ENCODE measurements at places on chromosomes 7 and 10. TPM values are rescaled to one million over a fixed set of nuclear protein-coding genes. Genes with fewer than 3 reads are reported as not detected.
A peak's percentile ranks its signal among the peaks of the same experiment; 100 is the strongest.

The NSMCE4A gene
- polyA plus RNA-seq = 14.9 TPM

The GPR158 gene
- 2.5 TPM for polyA plus RNA-seq

The COL1A2 gene
- 36.7 TPM for polyA plus RNA-seq

The PARD3 gene
- polyA plus RNA-seq = 33.7 TPM

The CTNNA3 gene
- polyA plus RNA-seq = 3.8 TPM

The CALHM1 gene
- 0.37 TPM for polyA plus RNA-seq

The NCF1 gene
- 1.6 TPM for polyA plus RNA-seq

The HABP2 gene
- 10.9 TPM for polyA plus RNA-seq

The FERD3L gene
- not detected for polyA plus RNA-seq

The DCLRE1C gene
- polyA plus RNA-seq = 4.3 TPM

The SPDYE1 gene
- polyA plus RNA-seq = not detected

The FBXL15 gene
- 25.6 TPM for polyA plus RNA-seq

The NOS3 gene
- polyA plus RNA-seq = 4.2 TPM

The NME8 gene
- polyA plus RNA-seq = not detected

The AKR1C8 gene
- not detected for polyA plus RNA-seq

The ZNRF2 gene
- 7.9 TPM for polyA plus RNA-seq

The UPK3BL2 gene
- 1.7 TPM for polyA plus RNA-seq

The SLC18A3 gene
- 1.2 TPM for polyA plus RNA-seq

The CCDC3 gene
- polyA plus RNA-seq = 120 TPM

- no peak for DNase-seq
Observed at GRCh38 chr10:24344279-24344678, 135.3 kb downstream of the KIAA1217 start.

- peak; percentile 11 for DNase-seq
Observed at GRCh38 chr10:118633786-118634185, 38.3 kb upstream of the PRLHR start.

GRCh38 chr7:18685971-18686370 is 190.4 kb downstream of the HDAC9 start:
- no peak for DNase-seq

DNA sequence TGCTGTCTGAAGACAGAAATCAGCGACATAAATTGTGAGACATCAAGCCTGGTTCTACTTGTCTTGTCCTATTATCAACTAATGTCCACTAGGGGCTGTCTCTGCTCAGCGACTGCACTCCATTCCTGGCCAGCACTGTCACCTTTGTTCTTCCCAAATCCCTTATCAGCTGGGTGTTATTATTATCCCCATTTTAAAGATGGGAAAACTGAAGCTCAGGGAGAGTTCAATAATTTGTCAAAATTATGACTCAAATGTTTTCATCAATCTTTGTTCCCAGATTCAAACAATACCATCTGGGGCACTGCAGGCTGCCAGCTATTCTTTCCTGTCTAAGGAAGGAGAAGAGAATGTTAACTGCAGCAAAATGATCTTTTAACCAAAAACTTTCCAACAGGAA is 431.6 kb upstream of the NFE2L3 start:
- DNase-seq = peak; percentile 15

- no peak for DNase-seq
Observed at GRCh38 chr10:84497978-84498377, 169.6 kb downstream of the CCSER2 start.

DNA sequence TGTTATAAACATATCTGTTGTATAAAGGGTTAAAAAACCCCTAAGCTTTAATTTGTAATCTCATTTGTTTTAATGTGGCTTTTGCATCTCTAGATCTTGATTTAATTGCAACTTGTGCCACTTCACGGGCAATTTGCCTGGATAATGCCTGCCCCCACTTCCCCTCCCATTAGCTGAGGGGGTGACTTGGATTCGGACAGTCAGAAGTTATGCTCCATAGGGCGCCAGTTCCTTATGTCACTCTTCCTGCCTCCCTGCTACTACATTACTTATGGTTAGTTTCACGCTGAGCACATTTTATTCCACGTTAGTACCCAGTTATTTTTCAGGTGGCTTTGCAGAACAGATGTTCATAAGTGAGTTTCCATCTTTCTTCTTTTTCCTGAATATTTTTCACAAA is 1015.2 kb upstream of the PHF14 start:
- DNase-seq = peak; percentile 51

DNA sequence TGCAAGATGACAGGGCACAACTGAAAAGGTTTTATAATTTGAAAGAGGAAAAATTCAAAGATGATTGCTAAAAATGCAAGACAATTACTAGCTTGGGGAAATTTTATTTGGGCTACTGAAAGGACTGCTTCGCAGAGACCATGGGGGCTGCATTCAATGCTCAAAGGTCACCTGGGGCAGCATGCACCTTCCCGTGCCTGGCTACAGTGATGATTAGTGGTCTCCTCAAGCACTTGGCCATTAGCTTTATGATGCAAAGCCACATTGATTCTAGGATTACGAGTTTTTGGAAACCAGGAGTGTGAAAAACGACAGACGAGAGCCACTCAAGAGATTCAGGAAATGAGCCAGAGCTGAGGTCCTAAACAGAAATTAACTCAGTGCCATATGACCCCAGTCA is 764.6 kb downstream of the PHTF2 start:
- DNase-seq = peak; percentile 24

DNA sequence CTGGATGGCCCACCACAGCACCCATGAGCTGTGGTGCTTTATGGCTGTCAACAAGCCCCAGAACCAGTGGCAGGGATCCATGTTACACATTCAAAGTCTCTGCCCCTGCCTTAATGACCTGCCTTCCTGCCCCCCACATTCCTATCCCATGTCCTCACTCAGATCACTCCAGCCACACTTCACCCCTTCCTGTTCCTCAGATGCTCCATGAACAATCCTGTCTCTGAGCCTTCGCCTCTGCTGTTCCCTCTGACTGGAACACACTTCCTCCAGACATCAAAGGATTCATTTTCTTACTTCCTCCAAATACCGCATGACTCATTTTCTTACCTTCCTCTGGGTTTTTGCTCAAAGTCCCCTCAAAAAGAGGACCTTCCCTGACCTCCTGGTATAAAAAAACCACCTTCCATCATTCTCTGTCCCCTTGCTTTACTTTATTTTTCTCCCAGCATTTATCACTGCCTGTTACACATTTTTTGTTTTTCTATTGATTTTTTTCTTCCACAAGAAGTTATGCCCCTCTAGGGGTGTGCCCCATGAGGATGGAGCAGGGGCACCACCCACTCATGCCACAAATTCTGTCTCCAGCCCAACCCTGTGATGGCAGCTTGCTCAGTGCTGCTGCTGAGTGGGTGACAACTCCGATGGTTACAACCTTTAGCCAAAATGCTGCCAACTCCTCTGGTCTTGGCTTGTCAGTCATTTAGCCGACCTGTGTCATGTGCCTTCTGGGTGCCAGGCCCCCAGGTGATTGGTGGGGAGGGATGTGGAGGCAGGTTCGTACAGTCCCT is 18.2 kb downstream of the COL13A1 start:
- no peak for DNase-seq

DNA sequence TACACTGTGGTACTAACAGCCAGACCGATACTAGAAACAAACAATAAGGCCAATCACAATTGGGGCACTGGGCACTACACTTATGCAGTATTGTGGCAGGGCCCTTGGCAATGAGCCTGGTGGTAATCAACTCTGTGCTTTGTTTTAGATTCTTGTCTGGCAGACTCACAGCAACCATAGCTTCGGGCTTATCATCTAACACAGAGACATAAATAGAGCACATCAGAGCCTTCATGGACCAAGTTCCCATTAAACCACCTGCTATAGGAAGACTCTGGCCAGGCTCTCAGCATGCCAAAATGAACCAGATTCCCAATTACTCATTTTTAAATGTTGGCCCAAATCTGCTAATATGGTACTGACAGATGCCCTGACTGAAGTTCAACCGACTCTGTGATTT is 218.6 kb downstream of the DGKI start:
- DNase-seq = peak; percentile 27

GRCh38 chr10:50636618-50637579 is 13.1 kb upstream of the SGMS1 start:
- DNase-seq = no peak

- no peak for DNase-seq
Observed at GRCh38 chr7:107560898-107561516, 2.7 kb downstream of the COG5 start.

DNA sequence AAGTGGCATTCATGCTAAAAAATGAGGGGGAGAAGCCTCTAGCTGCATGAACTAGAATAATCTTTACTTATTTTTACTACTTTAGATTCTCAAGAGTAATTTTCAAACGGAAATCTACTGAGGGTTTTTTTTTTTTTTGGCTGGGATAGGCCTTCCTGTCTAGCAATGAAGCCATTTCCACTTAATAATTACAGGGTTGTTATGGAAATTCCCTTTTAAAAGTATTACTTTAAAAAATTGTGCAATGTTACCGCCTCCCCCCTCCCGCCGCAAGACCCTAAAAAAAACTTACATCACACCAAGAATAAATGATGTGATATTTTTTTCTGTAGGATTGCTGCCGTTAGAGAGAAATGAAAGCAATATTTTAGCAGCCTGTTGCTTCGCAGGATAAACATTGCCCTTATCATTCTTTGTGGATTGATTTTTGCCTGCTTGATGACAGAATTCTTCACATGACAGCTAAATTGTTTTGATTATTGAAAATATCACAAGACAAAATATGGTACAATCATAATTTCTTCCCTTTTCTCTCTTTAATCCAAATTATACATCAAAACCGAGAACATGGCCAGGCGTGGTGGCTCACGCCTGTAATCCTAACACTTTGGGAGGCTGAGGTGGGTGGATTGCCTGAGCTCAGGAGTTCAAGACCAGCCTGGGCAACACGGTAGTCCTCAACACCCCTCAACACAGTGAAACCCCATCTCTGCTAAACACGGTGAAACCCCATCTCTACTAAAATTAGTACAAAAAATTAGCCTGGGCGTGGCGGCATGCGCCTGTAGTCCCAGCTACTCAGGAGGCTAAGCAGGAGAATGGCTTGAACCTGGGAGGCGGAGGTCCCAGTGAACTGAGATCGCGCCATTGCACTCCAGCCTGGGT is 32.8 kb downstream of the ARL4A start:
- no peak for DNase-seq

GRCh38 chr10:131731780-131732630 is 168.8 kb upstream of the PPP2R2D start:
- no peak for DNase-seq

GRCh38 chr7:146208492-146208891 is 91.9 kb downstream of the CNTNAP2 start:
- peak; percentile 29 for DNase-seq

GRCh38 chr7:93044147-93044810 is 73.5 kb downstream of the SAMD9 start:
- peak; percentile 9 for DNase-seq

- DNase-seq = no peak
Observed at GRCh38 chr7:142806022-142806356, 35.2 kb downstream of the PRSS2 start.

- DNase-seq = no peak
Observed at GRCh38 chr7:93008833-93009232, 108.9 kb downstream of the SAMD9 start.

- DNase-seq = no peak
Observed at GRCh38 chr7:55432506-55432905, 67.4 kb downstream of the LANCL2 start.

DNA sequence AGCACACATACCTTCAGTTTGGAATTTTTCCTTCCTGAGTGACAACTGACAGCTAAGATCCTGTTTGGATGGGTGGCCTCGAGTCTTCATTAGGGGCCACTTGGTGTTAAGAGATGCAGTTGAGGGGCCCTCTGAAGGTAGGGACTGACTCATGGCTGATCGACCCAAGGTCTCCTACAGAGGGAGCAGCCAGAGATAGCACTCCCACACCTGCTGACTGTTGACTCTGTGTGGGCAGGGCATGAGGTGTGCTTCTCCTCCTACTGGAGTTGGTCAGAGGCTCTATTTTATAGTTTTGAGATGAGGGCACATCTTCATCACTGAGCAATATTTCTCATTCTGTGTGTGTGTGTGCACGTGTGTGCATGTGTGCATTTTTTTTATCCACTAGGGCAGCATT is 378.8 kb upstream of the PODXL start:
- no peak for DNase-seq

DNA sequence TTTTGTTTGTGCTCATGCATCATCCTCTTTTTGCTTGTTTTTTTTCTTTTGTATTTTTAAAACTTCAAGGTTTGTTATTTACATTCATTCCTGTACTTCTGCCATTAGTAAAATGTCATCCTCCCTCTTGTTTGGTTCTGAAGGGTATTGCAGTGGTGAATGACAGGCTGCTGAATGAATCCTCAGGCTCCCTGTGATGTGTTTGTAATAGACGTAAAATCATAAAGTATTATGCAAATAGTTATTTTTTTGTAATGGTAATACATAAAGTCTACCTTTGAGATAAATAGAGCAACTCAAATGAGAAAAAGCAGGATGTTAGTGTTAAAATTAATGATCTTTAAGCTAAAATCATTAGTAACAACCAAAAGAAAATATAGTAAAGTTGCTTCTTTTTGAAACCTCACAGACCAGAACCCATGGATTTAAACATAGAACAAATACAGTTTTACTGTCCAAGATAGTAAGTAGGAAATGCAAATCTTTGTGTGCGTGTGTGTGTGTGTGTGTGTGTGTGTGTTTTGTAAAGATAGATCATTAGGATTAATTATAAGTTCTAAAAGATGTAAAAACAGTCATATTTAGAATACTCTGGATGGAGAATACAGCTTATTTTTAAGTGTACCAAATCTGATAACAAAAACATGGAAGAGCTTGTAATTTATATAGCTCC is 4.5 kb downstream of the GLCCI1 start:
- no peak for DNase-seq

GRCh38 chr7:1940402-1940786 is 270.3 kb downstream of the ELFN1 start:
- DNase-seq = no peak

- no peak for DNase-seq
Observed at GRCh38 chr10:48604039-48604990, 558 bp downstream of the ARHGAP22 start.

- no peak for DNase-seq
Observed at GRCh38 chr7:63112764-63113712, 885.6 kb upstream of the ZNF722 start.

- DNase-seq = no peak
Observed at GRCh38 chr7:152865011-152865410, 105.5 kb downstream of the ACTR3B start.

DNA sequence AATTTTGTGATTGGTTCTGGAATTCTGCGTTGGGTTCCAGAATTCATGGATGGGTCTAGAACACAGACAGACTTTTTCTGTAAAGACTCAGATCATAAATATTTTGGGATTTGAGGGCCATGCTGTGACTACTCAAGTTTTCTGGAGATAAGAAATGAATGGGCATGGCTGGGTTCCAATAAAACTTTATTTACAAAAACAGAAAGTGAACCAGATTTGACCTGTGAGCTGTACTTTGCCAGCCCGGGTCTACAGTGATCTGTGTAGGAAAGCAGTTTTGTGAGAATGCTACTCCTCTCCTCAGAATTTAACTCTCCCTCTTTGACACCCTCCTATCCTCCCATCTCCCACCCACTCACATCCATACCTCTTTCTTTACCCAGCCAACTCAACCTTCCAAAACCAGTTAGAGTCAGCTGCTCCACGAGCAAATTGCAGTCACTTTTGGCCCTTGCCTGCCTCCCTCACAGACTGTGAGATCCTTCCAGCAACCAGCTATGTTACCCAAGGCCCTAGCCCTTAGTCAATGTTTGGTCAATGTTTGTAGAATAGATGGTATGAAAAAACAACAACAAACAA is 312.8 kb upstream of the ZMIZ1 start:
- no peak for DNase-seq
